ENCODE measurements at places on chromosomes 3 and 15.

DNA sequence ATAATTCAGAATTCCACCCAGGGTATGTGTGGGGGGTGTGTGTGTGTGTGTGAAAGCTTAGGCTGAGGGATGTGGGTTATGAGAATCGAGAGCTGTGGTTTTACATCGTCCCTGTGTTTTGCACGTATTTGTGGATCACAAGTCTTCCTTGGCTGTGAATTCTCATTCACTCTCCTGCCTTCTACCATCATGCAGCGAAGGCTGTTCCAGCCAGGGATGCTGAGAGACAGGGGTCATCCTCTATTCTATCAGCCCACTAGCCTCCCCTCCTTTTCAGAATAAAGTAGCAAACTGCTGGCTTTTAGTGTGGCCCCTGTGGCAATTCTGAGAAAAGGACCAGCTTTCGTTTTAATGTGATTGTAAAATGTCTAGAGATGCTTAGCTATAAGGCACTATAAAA lies 460.6 kb upstream of the NR2F2 start:
- DNase-seq = no peak

DNA sequence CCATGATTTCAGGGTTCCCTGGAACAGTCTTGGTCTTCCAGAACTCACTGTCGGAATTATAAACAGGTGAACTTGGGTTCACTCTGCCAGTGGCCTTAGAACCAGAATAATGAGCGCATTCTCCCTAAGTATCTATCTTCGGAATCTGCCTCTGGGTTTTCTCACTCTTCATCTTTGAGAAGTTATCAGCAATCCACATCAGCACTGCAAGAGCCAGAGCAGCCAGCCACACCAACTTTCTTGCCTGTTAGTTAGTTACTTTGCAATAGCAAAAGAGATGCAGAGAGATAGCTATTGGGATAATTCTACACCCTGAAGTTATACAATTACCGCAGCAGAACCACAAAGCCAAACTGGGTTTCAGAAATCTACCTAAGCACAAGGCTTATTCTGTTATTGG lies 25.8 kb downstream of the GLB1 start:
- DNase-seq = no peak

- DNase-seq = no peak
Measured at GRCh38 chr15:88812133-88812532, 8.9 kb downstream of the ACAN start.

DNA sequence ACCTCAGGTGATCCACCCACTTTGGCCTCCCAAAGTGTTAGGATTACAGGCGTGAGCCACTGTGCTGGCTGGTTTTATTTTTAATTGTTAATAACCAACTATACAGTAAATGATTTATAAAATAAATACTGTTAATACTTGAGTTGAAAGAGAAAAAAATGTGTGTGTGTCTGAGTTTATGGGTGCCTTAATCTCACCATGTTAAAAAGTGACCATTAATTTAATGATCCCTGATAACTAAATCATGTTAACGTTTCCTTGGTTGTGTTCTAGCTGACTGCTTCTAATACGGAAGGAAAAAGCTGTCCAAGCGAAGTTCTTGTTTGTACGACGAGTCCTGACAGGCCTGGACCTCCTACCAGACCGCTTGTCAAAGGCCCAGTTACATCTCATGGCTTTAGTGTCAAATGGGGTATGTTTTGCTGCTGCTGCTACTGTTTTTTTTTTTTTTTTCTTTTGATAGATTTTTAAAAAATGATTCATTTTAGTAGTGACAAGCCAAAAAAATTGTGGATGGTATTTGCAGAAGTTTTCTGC lies 113.5 kb downstream of the GHSR start:
- no peak for DNase-seq

DNA sequence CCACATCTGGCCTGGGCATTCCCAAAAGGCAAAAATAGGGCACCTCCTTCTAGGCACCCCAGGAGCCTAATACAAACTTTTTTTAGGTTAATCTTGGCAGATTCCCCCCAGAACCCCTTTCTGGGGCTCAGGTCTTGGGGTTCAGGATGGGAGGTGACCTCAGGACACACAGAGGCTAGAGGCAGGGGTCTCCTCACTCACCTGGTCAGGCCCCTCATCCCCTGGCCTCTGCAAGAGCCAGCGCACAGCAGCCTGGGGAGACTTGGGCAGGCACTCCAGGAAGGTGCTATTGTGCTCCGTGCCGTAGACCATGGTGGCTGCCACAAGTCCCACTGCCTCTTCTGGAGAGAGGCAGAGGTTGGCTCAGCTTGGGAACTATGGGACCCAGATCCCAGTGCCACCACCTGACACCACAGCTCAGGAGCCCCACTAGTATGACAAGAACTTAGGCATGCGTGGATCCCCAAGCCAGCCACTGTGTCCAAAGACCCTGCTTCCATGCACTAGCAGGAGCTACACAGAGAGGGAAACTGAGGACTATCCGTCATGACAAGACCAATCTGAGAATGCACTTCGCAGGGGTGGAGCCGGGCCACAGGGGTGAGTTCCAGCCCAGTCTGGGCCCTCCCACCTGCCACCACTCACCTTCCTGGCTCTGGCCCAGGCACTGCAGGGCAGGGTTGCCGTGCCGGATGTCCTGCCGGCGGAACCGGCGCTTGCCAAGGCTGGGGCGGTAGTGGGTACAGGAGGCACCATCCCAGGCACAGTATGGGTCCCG lies 7.4 kb downstream of the SEMA3G start:
- no peak for DNase-seq

DNA sequence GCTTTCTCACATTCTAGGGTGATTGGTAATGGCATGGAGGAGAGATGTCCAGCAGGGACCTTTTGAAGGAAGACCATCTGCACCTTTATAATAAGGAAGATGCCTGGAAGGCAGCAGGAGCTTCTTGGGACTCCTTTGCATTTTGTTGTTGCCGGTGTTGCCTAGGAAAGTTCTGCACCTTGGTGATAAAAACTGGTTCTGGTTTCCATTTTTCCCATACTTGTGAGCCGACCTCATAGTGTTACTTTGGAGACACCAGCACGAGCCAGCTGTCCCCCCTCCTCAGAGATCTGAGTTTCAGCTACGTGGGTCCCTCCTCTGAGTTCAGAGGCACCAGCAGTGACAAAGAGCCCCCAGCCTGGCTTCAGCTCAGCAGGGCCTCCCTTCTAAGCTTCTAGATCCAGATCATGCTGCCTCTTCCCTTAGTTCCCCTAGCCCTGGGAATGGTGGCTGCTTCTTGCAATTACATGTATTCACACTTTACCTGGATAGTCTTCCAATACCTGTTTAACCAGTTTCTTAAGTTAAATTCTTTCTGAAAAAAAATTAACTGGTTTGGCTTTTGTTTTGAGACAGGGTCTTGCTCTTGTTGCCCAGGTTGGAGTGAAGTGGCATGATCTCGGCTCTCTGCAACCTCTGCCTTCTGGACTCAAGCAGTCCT lies 18.0 kb upstream of the FSTL1 start:
- no peak for DNase-seq

DNA sequence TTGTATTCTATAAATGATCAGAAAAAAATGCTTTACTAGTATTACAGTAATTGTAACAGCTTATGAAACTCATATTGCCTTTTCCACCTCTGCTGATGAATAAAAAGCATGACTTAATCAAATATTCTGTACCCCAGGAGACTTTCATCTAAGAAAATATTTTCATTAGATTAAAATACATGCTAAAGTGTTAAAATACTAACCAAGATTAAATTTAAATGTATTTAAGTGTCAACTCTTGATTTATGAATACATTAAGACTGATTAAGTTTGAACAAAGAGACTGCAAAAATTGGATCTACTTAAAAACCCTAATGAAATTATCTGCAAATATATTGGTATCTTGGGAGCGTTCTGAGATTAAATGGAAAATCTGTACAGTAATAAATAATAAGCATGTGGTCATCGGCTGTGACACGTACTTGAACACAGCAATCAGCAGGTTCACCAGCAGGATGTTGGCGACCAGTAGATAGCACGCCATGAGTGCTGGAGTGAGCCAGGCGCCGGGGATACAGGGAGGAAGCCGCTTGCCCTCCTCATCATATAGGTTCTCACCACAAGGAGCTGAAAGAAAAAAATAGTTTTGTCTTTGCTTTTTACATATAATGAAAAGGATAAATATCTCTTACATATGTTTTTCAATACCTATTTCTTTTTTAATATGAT lies 36.6 kb upstream of the MTMR10 start:
- DNase-seq = no peak

DNA sequence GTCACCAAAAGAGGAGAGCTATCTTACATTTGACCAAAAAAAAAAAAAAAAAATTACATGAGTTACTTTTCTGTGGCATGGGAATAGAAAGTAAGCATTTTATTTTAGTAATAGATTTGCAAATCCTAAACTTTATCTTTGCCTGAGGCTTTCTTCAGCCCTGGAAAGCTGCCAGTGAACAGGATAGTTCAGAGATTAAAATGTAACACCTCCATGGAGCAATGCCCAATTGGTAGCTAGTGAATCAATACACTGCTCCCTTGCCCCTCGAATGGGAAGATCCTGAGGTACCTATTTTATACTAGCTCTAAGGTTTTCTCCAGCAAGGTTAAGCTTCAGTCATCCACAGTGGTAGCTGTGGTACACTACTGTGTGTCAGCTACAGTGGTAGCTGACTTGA lies 867.1 kb downstream of the NAALADL2 start:
- no peak for DNase-seq

DNA sequence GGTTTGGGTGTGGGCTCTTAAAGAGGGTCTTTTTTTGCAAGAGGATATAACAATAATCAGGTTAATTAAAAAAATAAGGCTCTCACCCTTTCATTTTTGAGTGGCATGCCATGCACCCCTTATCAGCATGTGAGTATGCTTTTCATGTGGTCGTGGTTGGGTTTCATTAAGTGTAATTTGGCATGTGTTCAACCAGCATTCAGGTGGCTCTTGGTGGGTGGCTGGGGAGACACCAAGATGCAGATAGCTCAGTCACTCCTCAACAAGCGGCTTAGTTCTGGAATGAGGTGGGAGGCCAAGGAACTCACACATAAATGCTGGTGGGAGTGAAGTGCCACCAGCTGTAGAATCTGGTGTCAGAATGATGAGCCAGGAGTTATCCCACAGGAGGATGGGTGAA lies 66.8 kb downstream of the FLNB start:
- peak; percentile 9 for DNase-seq

- no peak for DNase-seq
Measured at GRCh38 chr3:154954757-154955156, 125.4 kb upstream of the MME start.

DNA sequence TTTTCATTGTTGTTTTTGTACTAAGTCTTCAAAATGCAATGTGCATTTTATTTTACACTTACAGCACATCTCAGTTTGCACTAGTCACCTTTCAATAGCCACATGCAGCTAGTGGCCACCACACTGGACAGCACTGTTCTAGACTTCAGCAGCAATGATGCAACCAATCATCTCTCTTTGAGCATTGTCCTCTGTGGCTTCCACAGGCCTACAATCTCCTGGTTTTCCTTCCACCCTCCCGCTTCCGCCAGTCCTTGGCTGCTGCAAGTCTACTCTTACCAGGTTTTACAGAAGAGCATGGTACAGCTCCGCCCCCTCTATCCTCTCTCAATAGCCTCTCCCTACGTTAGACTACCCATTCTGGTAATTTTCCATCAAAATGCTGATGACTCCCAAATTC lies 25.1 kb upstream of the FSIP1 start:
- no peak for DNase-seq

DNA sequence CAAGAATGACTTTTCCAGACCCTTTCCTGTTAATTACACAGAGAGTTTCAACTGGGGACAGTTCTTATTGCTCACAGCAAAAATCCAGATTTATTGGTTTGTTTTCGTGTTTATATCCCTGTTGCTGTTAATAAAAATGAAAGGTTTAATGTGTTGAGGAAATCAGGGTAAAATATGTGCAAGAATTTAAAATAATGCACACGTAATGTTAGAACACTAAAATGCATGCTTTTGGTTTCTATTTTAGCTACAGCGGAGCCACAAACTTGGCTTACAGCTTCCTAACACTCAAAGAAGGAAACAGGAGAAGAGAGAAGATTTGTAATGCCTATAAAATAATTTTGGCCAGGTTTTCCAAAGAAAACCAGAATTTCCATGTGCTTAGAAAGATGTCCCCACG lies 62.7 kb downstream of the CASR start:
- no peak for DNase-seq

GRCh38 chr3:17800232-17800631 lies 57.8 kb upstream of the TBC1D5 start:
- no peak for DNase-seq

- peak; percentile 47 for DNase-seq
Measured at GRCh38 chr15:90750186-90750585, 33.0 kb downstream of the BLM start.

- DNase-seq = no peak
Measured at GRCh38 chr3:14834121-14834520, 15.4 kb downstream of the FGD5 start.

- DNase-seq = no peak
Measured at GRCh38 chr3:138877226-138877625, 42.5 kb upstream of the PIK3CB start.

DNA sequence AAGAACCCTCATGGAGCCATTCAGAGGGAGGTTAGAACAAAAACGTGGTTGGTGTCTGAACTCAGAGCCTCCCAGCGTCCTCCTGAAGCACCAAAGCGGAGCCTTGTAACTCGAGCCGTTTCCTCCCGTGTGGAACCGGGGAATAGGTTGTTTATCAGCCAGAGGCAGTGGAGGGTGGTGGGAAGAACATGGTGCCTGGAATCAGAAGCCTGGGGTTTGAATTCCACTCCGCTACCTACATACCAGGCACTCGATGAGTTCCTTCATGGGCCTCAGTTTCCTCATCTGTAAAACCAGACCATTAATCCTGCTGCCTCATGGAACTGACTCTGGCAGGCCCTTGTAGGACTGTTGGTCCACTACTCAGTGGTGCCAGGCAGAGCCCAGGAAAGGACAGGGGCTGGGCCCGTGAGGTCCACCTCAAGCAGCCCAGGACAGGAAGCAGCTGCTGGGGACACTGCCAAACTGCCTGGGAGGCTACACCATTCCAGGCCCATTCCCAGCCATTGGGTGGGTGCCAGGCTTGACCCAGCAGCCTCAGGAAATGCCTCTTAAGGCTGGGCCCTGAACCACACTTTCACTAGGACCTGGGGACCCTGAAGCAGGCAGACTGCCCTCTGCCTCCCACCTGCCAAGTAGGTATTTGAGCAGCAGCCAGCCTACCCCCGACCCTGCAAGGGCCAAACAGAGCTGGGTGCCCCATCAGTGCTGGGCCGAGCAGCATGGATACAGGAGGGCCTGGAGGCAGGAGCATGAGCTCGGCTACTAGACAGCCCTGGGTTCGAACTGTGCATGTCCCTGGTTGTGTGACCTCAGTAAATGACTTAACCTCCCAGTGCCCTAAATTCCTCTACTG lies 33.4 kb downstream of the PRKCD start:
- DNase-seq = no peak

- DNase-seq = no peak
Measured at GRCh38 chr3:72473156-72473555, 375.1 kb downstream of the SHQ1 start.

- DNase-seq = peak; percentile 62
Measured at GRCh38 chr15:67085818-67086636, 20.6 kb downstream of the SMAD3 start.

GRCh38 chr15:34753236-34753894 lies 1.4 kb downstream of the GJD2 start:
- no peak for DNase-seq

DNA sequence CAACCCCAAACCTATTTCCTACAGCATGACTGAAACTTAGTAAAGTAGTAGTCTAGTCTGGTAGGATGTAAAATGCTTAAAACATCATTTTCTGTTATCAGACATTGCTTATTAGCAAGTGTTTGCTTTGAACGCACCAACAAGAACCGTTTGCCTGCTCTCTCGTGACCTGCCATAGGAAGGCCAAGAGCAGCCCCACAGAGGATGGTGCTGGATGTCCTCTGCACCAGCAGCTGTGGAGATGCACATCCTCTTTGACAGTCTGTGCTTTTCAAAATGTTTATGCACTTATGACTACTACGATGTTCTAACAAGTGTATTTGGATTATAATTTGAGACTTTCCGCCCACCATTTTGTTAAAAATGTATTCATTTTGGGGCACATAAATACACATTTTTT lies 59.6 kb downstream of the PDE8A start:
- no peak for DNase-seq

Measured in activated CD4-positive, alpha-beta T cell treated with anti-CD3 and anti-CD28 coated beads, Interleukin-2, amount 50 U/mL, for 48 hours (primary cell).